Activated naive CD4-positive, alpha-beta T cell (primary cell): ENCODE measurements at places on chromosomes 7 and 10.

DNA sequence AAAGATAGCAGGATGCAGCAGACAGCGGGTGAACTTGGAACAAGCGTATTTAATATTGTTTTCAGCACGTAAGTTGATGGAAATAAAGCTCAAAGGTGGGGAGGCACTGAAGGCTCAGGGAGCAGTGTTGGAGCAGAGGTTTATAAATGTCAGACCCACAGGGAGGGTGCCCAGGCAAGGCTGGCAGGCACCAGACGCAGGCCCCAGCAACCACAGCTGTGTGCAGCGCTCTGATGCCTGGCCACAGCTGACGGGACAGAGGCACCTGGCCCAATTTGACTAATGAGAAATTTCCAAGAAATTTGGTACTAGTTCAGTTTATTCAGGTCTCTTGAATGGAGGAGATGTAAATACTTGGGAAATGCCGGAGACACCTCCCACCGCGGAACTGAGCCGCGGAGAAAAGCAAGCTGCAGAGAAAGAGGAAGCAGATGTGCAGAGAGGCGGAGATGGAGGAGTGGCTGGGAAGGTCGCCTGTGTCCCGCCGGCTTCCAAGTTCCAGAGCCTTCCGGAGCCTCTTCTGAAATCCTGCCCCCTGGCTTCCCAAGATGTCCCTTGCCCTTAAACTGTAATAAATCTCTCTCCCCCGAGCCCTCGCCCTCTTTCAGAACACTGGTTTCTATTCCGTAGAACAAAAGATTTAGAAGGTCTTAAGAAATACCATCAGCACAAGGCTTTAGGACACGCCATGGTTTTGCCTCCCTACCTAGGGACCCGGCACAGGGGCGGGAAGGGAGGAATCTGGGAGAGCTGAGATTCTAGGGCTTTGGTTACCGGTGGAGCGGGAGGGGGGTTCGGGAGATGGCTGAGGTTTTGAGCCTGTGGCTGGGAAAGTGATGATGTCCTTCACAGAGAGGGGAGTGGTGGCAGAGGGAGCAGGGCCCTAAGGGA is 38.4 kb upstream of the PLXNA4 start:
- no peak for DNase-seq

- DNase-seq: no peak
Measured at GRCh38 chr7:131905471-131905973, 349.1 kb upstream of the PODXL start.

DNA sequence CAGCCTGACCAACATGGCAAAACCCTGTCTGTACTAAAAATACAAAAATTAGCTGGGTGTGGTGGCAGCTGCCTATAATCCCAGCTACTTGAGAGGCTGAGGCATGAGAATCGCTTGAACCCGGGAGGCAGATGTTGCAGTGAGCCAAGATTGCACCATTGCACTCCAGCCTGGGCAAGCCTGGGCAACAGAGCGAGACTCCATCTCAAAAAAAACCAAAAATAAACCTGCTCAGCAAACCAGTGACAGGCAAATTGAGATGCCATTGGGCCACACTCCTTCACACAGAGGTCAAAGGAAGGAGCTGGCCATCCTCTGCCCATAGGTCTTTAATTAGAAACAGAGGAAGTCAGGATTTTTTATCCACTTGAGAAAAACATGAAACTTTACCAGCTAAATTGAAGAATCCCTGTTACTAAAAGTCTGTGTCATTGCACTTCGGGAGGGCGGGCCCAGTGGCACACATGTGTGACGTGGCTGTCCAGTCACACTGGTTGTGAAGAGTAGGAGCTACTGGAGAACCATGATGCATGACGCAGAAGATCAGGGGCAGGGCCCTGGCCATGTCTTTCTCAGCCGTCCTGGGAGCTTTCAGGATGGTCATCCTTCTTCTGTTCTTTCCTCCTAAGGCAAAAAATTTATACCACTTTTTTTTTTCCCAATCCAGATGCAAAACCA is 118.3 kb upstream of the ZNF438 start:
- no peak for DNase-seq

- no peak for DNase-seq
Measured at GRCh38 chr10:8331387-8331786, 276.9 kb downstream of the GATA3 start.

GRCh38 chr7:107172276-107173032 is 3.7 kb downstream of the HBP1 start:
- DNase-seq: no peak

DNA sequence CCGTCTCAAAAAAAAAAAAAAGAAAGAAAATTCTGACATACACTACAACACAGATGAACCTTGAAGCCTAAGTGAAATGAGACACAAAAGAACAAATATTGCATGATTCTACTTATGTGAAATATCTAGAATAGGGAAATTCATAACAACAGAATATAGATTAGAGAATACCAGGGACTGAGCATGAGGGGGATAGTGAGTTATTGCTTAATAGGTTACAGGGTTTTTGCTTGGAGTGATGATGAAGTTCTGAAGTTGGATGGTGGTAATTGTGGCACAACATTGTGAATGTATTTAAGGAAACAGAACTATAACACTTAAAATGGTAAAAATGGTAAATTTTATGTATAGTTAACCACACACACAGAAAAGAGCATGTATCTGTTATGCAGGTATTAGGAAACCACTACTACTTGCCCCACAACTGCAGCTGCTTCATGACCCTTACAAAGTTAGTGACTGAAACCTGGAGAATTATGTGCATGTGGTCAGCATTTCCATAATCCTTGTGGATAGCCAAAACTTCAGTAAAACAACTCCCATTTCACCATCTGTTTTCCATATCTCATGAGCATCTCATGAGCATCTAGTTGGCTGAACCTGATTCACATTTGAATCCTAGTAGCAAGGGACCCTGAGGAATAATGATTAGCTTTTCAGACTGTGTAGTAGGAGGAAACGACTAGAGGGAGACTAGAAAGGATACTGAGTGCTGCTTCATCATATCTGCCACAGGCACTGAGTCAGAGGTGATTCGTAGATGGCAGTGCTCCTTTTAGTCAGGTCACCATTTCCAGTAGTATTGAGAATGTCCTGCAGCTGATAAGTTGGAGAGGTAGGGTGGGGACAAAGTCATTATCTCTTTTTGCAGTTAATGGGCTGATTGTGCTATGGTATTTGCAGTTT is 26.3 kb downstream of the SAMD8 start:
- no peak for DNase-seq

- no peak for DNase-seq
Measured at GRCh38 chr7:101123703-101124068, 3.2 kb upstream of the SERPINE1 start.

DNA sequence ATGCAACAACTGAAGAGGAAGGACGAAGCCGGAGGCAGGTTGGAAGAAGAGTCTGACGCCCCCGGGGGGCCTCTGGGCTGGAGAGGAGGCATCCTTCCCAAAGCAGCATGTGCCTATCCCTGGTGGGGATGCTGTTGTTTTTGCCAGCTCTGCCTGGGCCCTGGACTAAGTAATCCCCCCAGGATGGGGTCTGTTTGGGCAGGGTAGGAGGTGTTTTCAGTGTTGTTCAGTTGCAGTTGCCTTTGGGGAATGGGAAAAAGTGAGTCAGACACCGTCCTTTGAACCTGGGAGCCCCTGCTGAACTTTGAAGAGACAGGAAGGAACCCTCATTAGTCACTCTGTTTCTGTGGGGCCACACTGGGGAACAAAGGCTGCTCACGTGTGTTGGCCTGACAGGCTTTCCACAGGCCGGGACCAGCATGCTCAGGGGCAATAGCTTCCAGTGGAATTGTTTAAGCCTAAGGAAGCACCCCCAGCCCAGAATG is 35.2 kb upstream of the GDF10 start:
- DNase-seq: peak; percentile 44

GRCh38 chr10:122099562-122099961 is 110.6 kb downstream of the TACC2 start:
- DNase-seq: no peak

- no peak for DNase-seq
Measured at GRCh38 chr7:148587076-148587475, 3.5 kb upstream of the C7orf33 start.

DNA sequence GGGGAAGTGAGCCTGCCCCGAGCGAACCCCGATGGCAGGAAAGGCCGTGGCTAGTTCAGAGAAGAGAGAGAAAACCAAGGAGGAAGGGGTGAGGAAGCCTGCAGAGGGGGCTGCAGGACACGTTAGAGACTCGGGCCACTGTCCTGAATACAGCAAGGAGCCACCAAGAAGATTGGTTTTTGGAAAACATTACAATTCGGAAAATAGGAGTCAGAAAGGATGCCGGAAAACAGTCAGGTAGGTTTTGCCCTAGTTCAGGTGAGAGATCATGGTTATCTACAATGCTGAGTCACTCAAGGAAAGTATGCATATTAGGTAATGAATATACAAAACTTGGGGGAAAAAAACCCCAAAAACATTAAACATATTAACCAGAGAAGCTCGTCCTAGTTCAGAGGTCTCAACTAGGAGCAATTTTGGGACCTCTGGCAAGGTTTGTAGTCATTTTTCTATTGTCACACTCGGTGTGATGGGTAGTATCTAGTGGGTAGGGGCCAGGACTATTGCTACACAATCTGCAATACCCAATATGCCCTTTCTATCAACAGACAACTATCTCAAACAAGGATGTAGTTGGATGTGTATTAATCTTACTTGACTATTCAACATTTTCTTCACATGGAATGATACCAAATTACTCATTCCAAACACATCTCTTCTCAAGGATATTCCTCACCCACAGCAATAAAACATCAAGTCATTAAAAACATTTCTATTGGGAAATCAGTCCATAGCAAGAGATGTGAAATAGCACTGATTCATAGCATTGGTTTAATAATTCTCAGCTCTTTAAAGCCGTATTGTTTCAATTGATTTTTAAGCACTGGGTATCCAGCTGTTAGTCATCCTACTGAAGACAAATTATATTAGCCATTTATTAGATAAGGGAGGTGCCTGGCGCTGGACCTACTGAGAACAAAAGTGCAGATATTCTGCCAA is 74.4 kb upstream of the RSU1 start:
- DNase-seq: no peak

DNA sequence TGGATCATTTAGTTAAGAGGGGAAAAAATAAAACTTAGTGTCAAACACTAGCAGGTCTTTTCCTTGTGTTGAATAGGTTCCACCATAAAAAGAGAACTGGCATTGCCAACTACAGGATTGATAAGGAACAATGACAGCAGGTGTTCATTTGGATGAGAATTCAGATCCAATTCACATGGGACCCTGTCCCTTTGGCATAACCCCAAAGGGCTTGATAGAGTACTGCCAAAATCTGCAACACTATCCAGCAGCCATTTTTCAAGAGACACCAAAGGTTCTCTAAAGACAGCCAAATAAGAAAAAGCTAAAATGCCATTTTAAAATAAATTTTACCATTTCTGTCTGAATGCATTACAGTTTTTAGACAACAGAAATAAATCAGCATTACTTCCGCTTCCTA is 422.3 kb downstream of the DGKB start:
- DNase-seq: no peak

GRCh38 chr7:96669812-96670211 is 39.8 kb downstream of the SEM1 start:
- DNase-seq: no peak

DNA sequence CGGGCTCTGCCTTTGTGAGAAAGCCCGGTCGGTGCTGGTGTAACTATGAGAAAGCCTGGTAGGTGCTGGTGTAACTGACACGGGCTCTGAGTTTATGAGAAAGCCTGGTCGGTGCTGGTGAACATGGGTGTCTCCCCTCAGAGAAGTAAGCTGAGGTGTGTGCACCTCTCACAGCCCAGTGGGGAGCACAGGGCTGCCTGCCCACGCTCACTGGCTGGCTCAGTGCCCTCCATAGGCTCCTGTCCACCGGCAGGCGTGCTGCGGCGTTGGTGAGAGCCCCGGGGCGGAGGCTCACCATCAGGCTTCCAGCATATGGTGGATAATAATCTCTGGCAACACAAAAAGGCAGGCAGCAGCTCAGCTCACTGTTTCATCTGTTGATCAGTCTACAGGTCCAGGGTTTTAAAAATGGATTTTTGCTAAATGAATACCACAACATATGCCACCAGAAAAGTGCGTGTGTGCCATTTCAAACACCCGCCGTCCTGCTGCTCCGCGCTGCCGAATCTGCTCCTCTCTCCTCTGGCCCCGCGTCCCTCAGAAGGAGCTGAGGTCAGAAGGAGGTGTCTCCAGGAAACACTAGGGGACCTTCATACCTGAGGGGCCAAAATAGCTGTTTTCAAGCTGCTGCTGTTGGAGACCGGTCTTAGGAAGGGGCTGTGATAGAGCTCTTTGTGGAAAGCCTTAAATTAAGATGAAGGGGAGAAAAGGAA is 365.7 kb downstream of the DNAJB6 start:
- DNase-seq: no peak

DNA sequence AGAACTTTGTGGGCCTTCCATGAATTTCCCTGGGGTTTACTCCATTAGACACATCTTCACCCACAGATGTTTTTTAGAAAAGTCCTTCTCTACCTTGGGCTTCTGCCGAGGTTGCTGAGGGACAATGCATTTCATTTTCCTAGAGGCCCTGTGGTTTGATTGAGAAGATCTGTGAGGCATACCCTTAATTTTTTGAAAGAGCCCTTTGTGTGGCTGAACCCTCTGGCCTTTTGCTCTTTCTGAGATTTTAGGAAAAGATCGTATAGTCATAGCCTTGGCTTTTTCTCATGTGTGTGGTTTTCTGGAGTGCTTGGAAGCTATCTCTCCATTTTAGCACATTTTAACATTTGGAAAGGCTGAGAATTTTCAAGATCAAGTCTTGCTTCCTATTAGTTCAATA is 119.8 kb upstream of the LYZL1 start:
- no peak for DNase-seq

GRCh38 chr10:127995939-127996338 is 89.0 kb downstream of the PTPRE start:
- no peak for DNase-seq

DNA sequence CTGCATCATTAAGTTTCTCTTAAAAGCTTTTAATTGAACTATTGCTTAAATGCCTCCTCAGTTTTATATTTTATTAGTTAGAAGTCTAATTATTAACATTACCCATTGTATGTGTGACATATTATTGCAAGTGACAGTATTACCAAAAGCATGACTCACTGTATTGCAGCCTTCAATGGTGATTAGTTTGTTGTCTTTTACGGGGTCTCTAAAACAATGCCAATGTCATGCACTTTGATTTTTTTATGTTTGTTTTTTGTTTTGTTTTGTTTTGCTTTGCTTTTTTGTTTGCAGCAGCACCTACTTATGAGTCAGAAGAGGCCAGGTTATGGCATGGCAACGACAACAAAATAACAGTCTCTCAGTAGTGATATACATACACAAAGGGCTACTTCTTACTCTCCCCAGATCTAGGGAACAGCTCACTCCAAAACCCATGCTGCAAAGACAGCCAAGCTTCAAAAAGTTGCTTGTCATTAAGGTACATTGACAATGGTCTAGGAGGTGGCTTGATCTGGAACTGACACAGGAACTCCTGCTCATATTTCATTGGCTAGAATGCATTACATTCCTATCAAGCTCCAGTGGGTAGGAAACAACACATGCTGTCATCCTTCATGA is 293.7 kb upstream of the POM121L12 start:
- DNase-seq: no peak

DNA sequence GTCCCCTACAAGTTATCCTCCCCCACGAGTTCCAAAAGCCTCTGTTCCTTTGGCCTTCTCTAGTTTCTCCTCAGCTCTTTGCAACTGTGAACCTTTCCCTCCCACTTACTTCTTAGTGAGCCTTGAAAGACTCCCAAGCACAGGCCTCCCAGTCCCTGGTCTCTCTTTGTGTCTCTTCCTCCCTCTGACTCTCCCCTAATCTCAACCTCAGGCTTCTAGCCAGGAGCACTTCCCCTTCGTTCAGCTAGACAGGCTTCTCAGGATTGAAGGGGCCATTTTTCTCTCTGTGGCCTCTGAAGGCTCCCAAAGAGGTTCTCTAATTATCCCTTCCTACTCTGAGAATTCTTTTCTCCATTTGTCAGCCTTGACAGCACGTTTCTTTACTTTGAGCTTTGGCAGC is 50.2 kb upstream of the PHYHIPL start:
- no peak for DNase-seq

GRCh38 chr7:107479303-107479702 is 9.4 kb downstream of the GPR22 start:
- DNase-seq: no peak
